Right ventricle myocardium inferior (tissue), 1 donor: ENCODE measurements at places on chromosomes 1 and 21.
A peak's percentile ranks its signal among the peaks of the same experiment; 100 is the strongest.

DNA sequence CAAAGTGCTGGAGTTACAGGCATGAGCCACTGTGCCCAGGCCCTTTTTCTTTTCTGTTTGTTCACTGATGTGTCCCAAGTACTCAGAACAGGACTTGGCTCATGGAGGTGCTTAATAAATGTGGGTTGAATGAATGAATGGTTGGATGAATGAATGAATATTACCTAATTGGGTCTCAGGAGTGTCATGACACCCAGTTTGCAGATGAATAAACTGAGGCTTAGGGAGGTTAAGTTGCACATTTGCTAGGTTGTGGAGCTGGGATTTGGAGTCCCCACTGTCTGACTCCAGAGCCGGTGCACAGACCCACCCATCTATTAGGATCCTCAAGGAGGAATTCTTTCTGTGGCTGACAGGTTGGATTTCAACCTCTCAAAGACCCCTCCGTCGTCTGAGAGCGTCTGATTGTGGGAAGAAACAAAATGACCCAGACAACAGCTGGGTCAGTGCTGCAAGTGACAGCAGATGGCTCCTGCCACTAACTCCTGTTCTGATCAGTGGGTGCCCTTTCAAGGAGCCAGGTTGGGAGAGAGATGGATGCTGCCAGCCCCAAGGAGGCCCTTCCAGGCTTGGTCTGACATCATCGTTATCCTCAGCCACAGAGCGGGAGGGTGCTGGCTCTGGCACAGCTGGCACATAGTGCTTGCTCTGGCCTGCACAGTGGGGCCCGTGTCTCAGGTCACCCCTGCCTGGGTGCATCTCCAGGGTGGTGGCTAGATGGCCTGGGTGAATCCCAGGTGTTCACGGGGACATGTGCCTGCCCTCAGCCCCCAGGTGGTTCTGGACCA lies 24.2 kb downstream of the ARHGEF10L start:
- DNase-seq, result peak; percentile 69

DNA sequence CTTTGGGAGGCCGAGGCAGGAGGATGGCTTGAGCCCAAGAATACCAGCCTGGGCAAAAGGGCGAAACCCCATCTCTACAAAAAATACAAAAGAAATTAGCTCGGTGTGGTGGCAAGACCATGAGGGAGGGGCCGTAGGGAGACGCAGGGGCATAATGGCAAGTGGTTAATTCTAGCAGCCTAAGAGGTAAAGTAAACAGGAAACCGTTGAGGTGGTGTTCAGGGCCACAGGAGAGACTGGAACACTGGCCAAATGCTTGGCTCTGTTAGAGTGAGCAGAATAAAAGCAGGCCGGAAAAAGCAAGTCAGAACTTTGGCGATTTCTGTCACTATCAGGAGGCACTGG lies 89.2 kb downstream of the RIPK4 start:
- DNase-seq, result no peak

DNA sequence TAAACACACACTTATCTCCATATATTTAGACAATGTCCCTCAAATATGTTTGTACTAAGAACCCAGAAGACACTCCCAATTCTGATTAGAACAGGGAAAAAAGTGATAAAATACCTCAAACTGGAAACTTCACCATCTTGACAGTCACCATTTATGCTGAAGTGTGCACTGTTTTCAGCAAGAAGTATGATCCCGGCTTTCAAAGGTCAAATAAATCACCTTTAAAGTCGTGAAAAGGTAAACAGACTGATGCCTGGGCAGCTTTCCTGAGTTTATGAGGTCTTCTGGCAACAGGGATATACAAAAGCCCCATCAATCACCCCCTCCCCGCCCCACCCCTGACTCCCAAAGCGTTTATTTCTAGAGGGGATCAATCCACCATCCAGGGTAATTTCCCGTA lies 37.9 kb downstream of the HLX start:
- no peak for DNase-seq

DNA sequence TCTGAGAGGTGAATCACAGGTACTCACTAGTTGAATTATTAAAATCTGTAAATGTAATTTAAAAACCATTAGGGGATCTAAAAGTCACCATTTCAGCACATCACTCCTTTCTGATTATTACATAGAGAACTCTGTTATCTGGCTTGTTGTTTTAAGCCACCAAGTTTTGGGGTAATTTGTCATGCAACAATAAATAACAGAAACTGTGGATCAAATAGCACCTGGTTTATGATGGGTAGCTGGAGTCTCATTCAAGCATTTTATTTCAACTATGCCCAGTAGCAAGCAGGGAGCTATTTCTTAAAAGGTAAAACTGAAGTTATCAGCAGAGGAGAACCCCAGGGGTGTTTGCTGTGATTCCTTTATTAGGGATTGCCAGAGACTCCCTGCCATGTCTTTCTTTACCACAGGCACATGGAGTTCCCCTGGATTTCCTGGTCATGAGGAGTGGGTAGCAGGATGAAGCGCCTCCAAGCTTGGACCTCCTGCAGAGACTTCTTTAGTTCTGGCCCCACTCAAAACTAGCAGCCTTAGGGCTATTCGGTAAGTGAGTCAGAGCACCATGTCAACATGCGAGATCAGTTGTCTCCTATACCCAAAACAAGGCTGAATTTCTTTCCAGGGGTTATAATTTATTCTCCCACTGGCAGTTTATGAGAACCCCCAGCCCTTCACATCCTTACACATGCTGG lies 179.2 kb downstream of the GIPC2 start:
- no peak for DNase-seq

- no peak for DNase-seq
These were observed 16.6 kb downstream of the CASZ1 start for GRCh38 chr1:10779841-10780240.
